ENCODE measurements at places on chromosomes 5 and 9.

DNA sequence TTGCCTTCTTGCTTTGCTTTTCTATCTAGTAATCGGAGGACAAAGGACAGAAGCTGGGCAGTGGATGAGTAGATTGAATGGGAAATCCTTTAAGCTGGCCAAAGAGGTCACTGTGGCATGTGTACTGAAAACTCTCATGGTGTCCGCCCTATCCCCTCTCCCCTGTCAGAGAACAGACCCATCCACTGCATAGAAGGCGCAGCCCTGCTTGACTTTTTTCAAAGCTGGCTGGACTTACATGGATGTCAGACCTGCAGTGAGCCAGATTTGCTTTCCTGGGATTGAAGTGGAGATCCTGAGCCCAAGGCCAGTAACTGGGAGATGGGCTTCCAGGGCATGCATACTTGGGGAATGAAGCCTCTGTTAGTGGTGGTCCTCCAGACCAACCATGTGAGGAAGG lies 329.5 kb downstream of the TRPM3 start:
- no peak for DNase-seq

GRCh38 chr5:134590992-134591659 lies 41.5 kb downstream of the SAR1B start:
- DNase-seq = peak; percentile 66

- no peak for DNase-seq
These were observed 121.9 kb downstream of the PHF2 start for GRCh38 chr9:93698140-93698908.

DNA sequence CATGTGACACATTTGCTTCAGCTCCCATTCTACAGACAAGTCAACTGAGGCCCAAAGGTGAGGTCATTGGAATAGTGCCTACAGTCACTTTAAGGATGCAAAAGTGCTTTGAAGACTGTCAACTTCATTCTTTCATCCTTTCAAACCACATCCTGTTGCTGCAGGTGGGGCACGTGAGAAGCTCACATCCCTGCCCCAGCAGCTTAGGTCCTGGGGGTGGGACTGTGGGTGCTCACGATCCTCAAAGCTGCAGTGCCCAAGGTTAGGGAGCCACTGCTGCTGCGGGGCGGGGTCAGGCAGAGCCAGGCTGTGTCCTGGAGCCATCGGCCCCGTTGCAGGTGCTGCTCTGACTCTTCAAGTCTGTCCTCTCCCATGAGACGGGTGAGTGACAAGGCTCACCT lies 57.9 kb upstream of the IER5L start:
- DNase-seq = no peak

DNA sequence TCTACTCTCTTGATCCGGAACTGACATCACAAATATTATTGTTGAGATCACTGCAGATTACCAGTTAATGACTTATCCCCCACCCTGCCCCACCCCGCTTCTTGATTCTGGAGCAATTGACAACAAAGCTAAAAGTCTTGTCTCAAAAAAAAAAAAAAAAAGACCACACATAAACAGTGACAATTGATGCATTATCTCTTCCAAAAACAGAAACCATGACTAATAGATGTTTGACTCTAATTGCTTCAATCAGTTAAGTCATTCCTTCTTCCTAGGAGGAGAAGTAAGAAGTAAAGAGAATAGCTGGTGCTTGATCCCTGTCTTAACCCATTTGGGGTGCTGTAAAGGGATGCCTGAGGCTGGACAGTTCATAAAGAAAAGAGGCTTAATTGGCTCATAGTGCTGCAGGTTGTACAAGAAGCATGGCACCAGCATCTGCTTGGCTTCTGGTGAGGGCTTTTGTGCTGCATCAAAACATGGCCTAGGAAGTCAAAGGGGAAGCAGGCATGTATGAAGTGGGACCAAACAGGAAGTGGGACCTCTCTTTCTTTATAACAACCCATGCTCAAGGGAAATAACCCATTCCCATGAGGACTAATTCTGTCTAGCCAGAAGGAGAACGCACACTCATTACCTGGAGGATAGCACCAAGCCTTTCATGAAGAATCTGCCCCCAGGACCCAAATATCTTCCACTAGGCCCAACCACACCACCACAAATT lies 158.7 kb downstream of the TMEM167A start:
- no peak for DNase-seq

GRCh38 chr5:116848954-116849581 lies 274.4 kb upstream of the SEMA6A start:
- no peak for DNase-seq

DNA sequence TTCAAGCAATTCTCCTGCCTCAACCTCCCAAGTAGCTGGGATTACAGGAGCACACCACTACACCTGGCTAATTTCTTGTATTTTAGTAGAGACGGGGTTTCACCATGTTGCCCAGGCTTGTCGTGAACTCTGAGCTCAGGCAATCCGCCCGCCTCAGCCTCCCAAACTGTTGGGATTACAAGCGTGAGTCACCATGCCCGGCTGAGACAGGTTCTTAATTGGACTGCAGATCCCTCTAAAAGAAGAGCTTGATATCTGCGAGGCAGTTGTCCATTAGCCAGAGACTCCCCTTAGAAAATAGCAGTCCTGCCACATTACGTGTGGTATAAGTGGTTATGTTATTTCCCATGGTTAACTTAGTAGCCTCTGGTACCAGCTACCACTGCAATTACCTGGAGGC lies 46.6 kb upstream of the NPR3 start:
- peak; percentile 54 for DNase-seq

DNA sequence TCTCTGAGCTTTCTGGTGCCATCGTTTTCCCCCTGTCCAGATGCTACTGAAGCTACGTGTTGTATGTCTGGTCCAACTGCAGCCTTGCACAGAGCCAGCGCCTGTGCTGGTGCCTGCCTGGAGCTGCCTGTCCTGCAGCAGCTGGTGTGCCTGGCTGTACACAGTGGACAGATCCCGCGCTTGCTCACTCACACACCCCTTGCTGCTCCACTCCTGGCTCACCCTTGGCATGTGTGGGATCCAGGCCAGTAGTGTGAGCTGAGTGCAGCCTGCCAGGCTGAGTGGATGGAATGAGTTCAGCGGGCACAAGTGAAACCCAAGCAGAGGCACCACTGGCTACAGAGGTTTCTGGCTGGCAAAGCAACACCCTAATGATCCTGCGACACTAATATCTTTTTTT lies 40.4 kb downstream of the FER start:
- no peak for DNase-seq

DNA sequence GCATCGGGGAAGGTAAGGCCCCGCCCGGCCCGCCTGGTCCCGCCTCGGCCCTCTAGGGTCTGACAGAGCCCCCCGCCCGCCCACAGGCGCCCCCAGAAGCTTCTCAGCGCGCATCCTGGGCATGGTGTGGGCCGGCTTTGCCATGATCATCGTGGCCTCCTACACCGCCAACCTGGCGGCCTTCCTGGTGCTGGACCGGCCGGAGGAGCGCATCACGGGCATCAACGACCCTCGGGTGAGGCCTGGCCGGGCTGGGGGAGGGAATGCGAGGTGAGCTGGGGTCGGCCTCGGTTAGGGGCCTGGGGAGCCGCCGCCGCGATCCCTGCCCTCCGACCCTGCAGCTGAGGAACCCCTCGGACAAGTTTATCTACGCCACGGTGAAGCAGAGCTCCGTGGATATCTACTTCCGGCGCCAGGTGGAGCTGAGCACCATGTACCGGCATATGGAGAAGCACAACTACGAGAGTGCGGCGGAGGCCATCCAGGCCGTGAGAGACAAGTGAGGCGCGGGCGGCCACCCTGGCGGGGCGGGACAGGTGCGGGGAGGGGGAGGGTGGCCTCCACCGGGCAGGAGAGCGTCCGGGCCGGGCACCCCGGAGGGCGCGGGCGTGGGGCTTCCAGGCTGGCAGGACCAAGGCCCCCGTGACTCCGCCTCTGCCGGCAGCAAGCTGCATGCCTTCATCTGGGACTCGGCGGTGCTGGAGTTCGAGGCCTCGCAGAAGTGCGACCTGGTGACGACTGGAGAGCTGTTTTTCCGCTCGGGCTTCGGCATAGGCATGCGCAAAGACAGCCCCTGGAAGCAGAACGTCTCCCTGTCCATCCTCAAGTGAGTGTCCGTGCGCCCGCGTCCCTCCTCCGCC lies 7.1 kb downstream of the LRRC26 start:
- DNase-seq = peak; percentile 50

GRCh38 chr5:165185716-165186115 lies 1680.3 kb downstream of the MAT2B start:
- DNase-seq = no peak

GRCh38 chr5:66839636-66840185 lies 243.5 kb downstream of the MAST4 start:
- DNase-seq = no peak

Measured in epithelial cell of esophagus (primary cell).